GM23248 (cell line): ENCODE measurements at places on chromosomes 4 and X. TPM values are rescaled to one million over a fixed set of nuclear protein-coding genes. Genes with fewer than 3 reads are reported as not detected.

The POU3F4 gene
- not detected in 2 replicates for total RNA-seq

The MMRN1 gene
- not detected in 2 replicates for total RNA-seq

The CBR4 gene
- total RNA-seq = 9.9 and 10.4 TPM in 2 replicates

The USP17L28 gene
- total RNA-seq = not detected in 2 replicates
